ENCODE measurements at places on chromosomes 11 and 22.

DNA sequence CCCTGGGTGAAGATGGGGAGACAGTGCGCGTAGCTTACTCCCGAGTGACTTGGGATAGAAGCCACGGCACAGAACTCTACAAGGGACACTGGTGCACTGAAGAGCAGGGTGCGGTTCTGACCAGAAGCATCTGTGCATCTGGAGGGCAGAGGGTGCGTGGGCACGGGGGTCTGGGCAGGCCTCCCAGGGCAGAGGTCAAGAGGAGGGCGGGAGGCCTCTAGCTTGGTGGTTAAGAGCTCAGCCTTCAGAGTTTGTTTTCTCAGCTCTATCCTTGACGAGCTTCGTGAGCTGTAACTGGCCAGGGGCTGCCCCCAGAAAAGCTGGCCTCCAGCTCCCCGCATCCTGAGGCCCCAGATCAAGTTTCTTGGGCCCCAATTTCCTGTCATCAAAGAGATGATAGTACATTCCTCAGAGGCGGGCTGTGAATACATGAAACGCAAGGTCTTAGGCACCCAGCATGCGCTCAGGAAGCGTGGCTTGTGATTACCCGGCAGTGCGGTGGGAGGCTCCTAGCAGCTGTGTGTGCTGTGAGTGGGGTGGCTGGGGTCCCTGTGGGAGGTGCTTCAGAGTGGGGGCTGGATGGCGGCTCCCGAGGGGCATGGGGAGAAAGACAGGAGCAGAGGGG, 6.0 kb upstream of the BID start:
- no peak for DNase-seq

- no peak for DNase-seq
These were observed 24.6 kb upstream of the P2RY2 start for GRCh38 chr11:73193251-73194033.

- no peak for DNase-seq
These were observed 97.8 kb downstream of the ME3 start for GRCh38 chr11:86574493-86575207.

GRCh38 chr11:61972672-61973475, 5.4 kb upstream of the FTH1 start:
- DNase-seq = no peak

- DNase-seq = no peak
These were observed 77.2 kb downstream of the MORC2 start for GRCh38 chr22:30891443-30891755.

- no peak for DNase-seq
These were observed 112.1 kb upstream of the DRD2 start for GRCh38 chr11:113587308-113587739.

DNA sequence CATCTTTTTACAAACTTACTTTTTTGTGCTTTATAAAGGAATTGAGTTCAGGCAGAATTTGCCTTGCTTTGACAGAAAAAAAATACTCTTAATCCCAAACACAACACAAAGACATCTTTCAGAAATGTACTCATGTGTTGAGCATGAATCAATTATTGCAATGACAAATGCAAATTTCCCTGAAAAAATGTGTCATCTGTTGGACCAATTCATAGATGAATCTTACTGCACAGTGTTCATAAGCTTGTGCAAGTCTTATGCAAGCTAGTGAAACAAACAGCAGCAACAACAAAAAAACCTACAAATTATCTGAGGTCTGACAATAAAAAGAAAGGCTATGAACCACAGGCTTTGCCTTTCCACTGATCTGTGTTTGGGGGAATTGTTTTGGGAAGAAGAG, 42.3 kb upstream of the HTATIP2 start:
- DNase-seq = no peak

- no peak for DNase-seq
These were observed 7.3 kb upstream of the C11orf86 start for GRCh38 chr11:66967670-66968425.

DNA sequence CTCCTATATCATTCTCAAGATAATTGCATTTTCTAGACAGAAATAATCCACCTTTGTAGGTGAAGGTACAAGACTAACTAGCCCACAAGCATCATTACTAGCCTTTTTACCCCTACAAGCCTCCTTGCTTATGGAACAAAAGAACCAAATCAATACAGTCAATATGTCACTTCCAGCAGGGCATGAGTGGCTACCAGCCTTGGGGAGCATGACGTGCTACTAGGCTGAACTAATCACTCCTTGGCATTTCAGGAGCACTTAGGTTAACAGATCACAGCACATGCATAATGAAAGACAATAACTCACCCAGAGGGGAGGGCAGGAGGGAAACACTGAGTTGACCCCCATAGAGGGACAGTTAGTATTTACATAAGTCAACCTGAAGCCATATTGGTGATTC, 2.7 kb downstream of the DRD2 start:
- DNase-seq = no peak

DNA sequence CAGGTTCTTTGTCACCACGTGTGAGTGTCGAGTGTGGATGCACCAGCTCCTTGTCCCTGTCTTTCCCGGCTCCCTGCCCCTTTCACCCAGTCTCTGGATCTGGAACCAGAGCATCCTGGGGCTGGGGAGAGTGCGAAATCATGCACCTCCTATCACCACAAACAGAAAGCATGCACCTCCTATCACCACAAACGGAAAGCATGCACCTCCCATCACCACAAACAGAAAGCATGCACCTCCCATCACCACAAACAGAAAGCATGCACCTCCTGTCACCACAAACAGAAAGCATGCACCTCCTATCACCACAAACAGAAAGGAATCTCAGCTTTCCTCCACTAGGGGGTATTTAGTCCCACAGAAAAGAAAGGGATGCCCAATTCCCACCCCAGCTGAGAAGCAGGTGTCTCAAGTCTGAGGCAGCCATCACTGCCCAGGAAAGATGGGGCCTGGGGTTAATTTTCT, 5.9 kb upstream of the GLB1L3 start:
- DNase-seq = no peak

- peak; percentile 15 for DNase-seq
These were observed 55.1 kb downstream of the PACSIN2 start for GRCh38 chr22:42959576-42960509.

- no peak for DNase-seq
These were observed 24.6 kb upstream of the RTL6 start for GRCh38 chr22:44522526-44523170.

DNA sequence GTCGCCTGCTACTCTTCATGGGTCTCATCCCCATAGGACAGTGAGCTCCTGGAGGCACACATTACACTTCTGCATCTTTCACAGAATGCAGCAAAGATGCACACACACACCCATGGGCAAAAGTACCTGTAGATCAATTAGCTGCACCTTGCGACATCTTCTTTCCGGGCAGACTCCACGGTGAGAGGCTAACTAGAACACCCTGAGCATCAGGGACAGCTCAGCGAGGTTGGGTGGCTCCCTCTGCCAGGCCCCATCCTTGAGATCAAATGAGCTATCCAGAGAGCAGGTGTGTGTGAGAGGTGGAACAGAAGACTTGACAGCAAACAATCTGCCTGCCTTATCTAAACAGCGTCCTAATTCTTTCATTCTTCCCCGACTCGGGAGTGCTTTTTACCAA, 96.1 kb upstream of the BID start:
- no peak for DNase-seq

- no peak for DNase-seq
These were observed 397.7 kb downstream of the TBC1D22A start for GRCh38 chr22:47160141-47160541.
